ENCODE measurements at places on chromosomes 6 and 20. TPM values are rescaled to one million over a fixed set of nuclear protein-coding genes. Genes with fewer than 3 reads are reported as not detected.

DNA sequence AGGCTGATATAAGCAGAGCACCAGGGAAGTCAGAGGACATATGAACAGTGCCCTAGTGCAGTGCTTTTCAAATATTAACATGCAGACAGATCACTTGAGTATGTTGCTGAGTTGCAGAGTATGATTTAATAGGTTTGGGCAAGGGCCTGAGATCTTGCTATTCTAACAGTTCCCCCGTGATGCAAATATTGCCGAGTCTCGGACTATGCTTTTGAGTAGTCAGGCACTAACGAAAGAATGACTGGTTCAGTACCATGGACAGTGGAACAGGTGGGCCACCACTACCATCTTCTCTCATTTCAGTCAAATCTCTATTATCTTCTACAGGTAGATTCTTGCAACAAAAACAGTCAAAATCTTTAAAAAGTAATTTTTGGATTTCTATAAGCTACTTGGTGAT, 3.7 kb upstream of the TMEM200A start:
- H3K27me3 ChIP-seq = peaks cover 31% of the 10 kb centered on the region
- DNase-seq = no peak
- no peak overlapping the region for H3K27ac ChIP-seq
- peaks cover 2% of the 10 kb centered on the region for H3K36me3 ChIP-seq
- peaks cover 13% of the 10 kb centered on the region for H3K4me1 ChIP-seq
- no peak overlapping the region for H3K4me3 ChIP-seq

GRCh38 chr6:156767603-156768467, 9.3 kb upstream of the ARID1B start:
- peaks cover 5% of the 10 kb centered on the region for H3K4me1 ChIP-seq
- DNase-seq = no peak
- H3K27me3 ChIP-seq = no peaks in the 10 kb centered on the region
- H3K36me3 ChIP-seq = no peaks in the 10 kb centered on the region
- H3K27ac ChIP-seq = no peak overlapping the region

GRCh38 chr6:152360034-152360433, 277.1 kb downstream of the SYNE1 start:
- H3K27me3 ChIP-seq = no peaks in the 10 kb centered on the region
- H3K4me3 ChIP-seq = no peak overlapping the region
- H3K27ac ChIP-seq = no peak overlapping the region
- no peak for DNase-seq
- H3K36me3 ChIP-seq = no peaks in the 10 kb centered on the region

- H3K4me1 ChIP-seq = peaks cover 41% of the 10 kb centered on the region
- no peaks in the 10 kb centered on the region for H3K27me3 ChIP-seq
- DNase-seq = no peak
Observed at GRCh38 chr6:108576709-108577108, 16.0 kb downstream of the FOXO3 start.

Gene RWDD1
- 52.5 TPM for total RNA-seq

Gene LY6G5C
- total RNA-seq = 2.4 TPM

GRCh38 chr6:42392833-42393232, 58.9 kb downstream of the TRERF1 start:
- H3K27me3 ChIP-seq = no peaks in the 10 kb centered on the region
- peaks cover 13% of the 10 kb centered on the region for H3K36me3 ChIP-seq
- peak overlapping the region; percentile 69 for H3K27ac ChIP-seq
- peaks cover 91% of the 10 kb centered on the region for H3K4me1 ChIP-seq
- no peak for DNase-seq

Gene PLCB4
- total RNA-seq = not detected

DNA sequence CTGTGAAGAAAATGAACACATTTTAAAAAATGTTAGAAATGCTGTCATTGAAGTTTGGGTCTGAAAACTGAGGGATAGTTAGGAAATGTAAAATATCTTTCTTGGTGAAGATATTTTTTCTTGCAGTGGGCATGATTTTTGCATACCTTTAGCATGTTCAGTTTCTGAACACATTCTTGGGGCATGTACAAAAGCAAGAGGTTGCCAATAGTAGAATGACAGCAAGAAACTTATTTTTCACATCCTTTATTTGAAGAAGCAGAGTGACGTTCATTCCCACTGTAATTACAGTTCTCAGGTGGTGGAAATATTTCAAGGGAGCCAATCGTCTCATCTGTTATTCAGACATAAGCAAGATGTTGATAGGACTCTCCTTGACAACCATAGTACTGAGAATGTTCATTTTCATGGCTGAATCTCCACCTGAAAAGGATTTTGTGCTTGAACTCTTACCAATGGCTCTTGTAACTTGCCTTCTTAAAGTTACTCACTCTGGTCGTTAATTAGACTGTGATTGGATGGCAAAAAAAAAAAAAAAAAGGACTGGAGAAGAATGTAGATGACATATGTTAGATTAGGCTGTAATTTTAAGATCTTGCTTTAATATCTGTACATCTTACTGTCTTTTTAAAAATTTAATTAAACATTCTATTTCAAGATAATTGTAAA, 74.4 kb downstream of the DOK5 start:
- H3K4me1 ChIP-seq = peaks cover 11% of the 10 kb centered on the region
- no peaks in the 10 kb centered on the region for H3K36me3 ChIP-seq
- no peak overlapping the region for H3K4me3 ChIP-seq
- DNase-seq = no peak
- H3K27me3 ChIP-seq = peaks cover 13% of the 10 kb centered on the region

- no peak overlapping the region for H3K4me3 ChIP-seq
- H3K27ac ChIP-seq = no peak overlapping the region
- no peaks in the 10 kb centered on the region for H3K36me3 ChIP-seq
- peaks cover 4% of the 10 kb centered on the region for H3K27me3 ChIP-seq
Observed at GRCh38 chr6:24568683-24569082, 73.9 kb downstream of the ALDH5A1 start.

GRCh38 chr6:45613656-45614055, 235.9 kb upstream of the SUPT3H start:
- no peaks in the 10 kb centered on the region for H3K27me3 ChIP-seq
- H3K27ac ChIP-seq = no peak overlapping the region
- DNase-seq = no peak
- peaks cover 17% of the 10 kb centered on the region for H3K4me1 ChIP-seq
- peaks cover 3% of the 10 kb centered on the region for H3K36me3 ChIP-seq

Gene SLC2A4RG
- total RNA-seq = 29.3 TPM

DNA sequence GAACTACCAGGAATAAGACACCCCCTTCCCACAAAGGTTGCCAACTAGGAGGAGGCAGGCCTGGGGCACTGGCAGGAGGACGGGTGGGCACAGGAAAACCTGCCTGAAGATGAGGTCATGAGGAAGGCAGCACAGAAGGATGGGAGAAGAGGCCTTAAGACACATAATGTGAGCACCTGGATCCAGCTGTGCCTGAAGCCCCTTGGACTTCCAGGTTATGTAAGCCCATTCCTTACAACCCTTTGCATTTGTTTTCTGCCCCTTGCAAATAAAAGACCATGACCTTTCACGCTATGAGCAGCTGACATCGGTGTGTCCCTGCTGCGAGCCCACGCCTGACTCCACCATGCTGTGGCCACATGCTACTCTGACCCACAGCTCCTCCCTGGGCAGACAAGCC, 23.4 kb downstream of the KCNQ2 start:
- DNase-seq = no peak
- H3K27ac ChIP-seq = no peak overlapping the region
- no peaks in the 10 kb centered on the region for H3K36me3 ChIP-seq
- no peak overlapping the region for H3K4me3 ChIP-seq
- H3K4me1 ChIP-seq = no peaks in the 10 kb centered on the region
- H3K27me3 ChIP-seq = peaks cover 25% of the 10 kb centered on the region

GRCh38 chr6:40536442-40536841, 50.7 kb downstream of the LRFN2 start:
- no peak for DNase-seq
- H3K36me3 ChIP-seq = no peaks in the 10 kb centered on the region
- H3K4me3 ChIP-seq = no peak overlapping the region
- H3K4me1 ChIP-seq = no peaks in the 10 kb centered on the region

DNA sequence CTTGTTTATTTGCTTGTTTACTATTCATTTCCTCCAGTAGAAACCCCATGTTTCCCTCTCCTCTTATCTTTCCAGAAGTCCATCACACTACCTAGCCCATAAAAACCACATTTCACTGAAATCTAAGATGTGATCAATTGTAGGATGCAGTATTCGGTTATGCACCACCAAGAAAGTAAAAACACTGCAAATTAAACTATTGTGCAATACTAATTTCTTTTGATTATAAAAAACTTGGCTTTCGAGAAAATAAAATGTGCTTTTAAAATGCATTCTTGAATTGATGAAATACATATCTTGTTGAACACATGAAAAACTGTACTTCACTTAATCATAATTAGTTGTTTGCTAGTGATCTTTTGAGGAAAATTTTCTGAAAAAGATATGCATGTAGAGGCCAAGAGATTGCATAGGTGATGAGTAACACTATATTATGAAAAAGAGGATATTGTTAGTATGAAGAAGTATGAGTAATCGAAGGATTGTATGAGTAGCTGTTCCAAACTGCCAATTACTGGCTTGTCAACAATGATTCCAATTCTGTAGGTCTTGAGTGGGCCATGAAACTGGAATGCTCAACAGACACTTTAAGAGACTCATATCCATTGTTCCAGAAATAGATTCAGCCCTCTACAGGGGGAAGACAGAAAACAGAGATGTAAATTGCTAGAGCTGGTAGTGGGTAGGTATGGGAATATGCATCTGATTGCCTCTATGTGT, 79.7 kb downstream of the RNF217 start:
- H3K27me3 ChIP-seq = no peaks in the 10 kb centered on the region
- H3K4me3 ChIP-seq = no peak overlapping the region
- no peak for DNase-seq
- H3K4me1 ChIP-seq = no peaks in the 10 kb centered on the region
- H3K27ac ChIP-seq = no peak overlapping the region

DNA sequence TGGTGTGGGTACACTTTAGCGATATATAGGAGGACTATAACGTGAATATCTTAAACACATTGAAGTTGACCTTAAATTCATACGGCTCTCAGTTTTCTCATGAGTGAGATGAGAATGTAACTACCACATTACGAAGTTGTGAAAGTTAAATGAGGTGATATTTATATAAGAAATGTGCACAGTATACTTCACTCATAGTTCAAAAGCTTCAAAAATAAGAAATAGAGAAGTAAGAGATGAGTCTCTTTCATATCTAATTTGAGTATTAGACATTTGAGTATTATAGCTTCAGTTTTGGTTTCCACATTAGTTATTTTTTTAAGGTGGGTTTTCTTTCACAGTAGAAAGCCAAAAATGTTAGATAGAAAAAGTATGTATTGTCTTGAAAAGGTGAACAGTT, 183.3 kb downstream of the NKAIN2 start:
- no peak overlapping the region for H3K4me3 ChIP-seq
- no peaks in the 10 kb centered on the region for H3K36me3 ChIP-seq
- no peaks in the 10 kb centered on the region for H3K27me3 ChIP-seq
- no peak overlapping the region for H3K27ac ChIP-seq
- DNase-seq = no peak
- H3K4me1 ChIP-seq = no peaks in the 10 kb centered on the region

- H3K4me3 ChIP-seq = no peak overlapping the region
- H3K27me3 ChIP-seq = no peaks in the 10 kb centered on the region
- H3K4me1 ChIP-seq = peaks cover 11% of the 10 kb centered on the region
- no peak overlapping the region for H3K27ac ChIP-seq
- DNase-seq = peak; percentile 7
- H3K36me3 ChIP-seq = peaks cover 2% of the 10 kb centered on the region
Observed at GRCh38 chr6:1792989-1793388, 183.3 kb downstream of the FOXC1 start.

Measured in activated naive CD8-positive, alpha-beta T cell treated with anti-CD3 and anti-CD28 coated beads for 36 hours (primary cell).